ENCODE measurements at places on chromosomes 6 and 20.

GRCh38 chr20:15642109-15642508 is 931.1 kb downstream of the KIF16B start:
- no peak for DNase-seq

- no peak for DNase-seq
Measured at GRCh38 chr6:159529934-159530333, 163.1 kb downstream of the SOD2 start.

DNA sequence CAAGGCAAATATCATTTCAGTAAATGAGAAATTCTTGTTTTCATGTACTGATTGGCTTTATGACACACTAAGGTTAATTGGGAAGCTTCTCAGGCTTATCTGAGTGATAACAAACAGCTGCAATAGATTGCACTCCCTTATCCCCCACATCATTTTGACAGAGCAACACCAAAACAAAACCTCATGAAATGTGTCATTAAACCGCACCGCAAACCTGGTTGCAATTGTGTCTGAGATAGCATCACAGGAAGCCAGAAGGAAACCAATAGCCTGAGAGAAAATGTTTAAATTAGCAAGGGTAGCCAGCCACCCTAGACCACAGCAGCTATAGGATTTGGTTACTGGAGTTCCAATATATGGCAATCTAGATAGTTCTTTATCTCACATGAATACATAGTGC is 31.6 kb upstream of the LAMA4 start:
- no peak for DNase-seq

GRCh38 chr6:123091091-123091895 is 95.3 kb downstream of the CLVS2 start:
- no peak for DNase-seq

DNA sequence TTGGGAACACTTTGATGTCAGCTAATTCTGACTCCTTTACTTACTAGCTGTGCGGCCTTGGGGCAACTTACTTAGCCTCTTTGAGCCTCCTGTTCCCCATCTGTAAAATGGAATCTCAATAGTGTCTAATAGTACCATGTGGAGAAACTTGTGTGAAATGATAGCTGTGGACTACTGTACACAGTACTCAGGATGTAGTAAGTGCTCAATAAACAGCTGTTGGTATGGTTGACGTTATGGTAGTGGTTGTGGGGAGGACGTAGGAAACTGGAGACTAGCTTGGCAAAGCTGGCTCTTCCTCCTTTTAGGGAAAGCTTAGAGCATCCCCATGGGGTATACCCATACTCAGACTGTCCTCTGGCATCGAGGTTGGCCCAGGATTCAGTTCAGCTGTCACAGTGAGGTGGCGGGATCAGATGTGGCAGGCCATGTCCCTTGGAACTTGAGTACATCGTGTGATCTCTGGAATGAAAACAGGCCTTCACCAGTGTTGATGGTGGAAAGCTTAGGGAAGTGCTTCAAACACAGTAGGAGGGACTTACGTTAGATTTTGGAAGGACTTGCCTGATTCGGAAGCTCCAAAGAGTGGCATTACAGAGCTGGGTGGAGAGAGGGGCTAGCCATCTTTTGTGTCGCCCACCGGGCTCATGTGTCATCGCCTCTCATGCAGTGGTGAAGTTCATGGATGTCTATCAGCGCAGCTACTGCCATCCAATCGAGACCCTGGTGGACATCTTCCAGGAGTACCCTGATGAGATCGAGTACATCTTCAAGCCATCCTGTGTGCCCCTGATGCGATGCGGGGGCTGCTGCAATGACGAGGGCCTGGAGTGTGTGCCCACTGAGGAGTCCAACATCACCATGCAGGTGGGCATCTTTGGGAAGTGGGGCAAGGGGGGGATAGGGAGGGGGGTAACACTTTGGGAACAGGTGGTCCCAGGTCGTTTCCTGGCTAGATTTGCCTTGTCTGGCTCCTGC is 7.1 kb downstream of the VEGFA start:
- DNase-seq: no peak

- no peak for DNase-seq
Measured at GRCh38 chr6:6699741-6700367, 111.3 kb downstream of the LY86 start.

DNA sequence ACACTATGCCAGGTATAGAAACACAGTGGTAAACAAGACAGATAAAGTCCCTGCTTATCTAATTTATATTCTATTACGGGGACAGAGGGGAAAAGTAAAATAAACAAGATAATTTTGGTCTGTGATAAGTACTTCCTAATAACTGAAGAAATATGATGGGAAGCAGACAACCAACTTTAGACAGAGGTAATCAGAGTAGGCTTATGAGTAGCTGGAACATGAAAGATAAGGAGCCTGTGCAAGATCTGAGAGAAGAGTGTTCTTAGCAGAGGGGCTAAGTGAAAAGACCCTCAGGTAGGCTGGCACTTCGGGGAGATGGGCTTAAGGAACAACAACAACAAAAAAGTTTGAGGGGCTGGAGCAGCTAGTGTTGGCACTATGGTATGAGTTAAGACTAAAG is 4.1 kb downstream of the RNF8 start:
- DNase-seq: no peak

- no peak for DNase-seq
Measured at GRCh38 chr6:158753811-158754210, 65.4 kb downstream of the EZR start.

DNA sequence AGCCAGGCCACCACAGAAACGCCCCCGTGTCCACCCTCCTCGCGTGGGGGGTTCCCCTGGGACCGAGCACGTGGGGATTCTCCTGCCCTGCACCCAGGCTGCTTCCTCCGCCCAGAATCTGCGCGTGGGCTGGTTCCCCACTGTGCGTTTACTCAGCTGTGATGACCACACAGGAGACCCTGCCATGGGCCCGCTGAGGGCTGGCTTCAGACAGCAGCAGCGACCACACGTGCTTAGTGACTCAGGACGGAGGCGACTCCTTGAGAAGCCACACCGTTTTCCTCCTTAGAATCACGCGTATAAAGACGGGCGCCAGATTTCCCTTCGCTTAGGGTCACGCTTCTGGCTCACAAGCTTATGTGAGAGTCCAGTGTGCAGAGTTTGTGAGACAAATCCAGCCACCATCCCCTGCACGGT is 63.9 kb upstream of the PDE10A start:
- DNase-seq: no peak

GRCh38 chr20:59365611-59366285 is 65.3 kb downstream of the EDN3 start:
- DNase-seq: no peak

DNA sequence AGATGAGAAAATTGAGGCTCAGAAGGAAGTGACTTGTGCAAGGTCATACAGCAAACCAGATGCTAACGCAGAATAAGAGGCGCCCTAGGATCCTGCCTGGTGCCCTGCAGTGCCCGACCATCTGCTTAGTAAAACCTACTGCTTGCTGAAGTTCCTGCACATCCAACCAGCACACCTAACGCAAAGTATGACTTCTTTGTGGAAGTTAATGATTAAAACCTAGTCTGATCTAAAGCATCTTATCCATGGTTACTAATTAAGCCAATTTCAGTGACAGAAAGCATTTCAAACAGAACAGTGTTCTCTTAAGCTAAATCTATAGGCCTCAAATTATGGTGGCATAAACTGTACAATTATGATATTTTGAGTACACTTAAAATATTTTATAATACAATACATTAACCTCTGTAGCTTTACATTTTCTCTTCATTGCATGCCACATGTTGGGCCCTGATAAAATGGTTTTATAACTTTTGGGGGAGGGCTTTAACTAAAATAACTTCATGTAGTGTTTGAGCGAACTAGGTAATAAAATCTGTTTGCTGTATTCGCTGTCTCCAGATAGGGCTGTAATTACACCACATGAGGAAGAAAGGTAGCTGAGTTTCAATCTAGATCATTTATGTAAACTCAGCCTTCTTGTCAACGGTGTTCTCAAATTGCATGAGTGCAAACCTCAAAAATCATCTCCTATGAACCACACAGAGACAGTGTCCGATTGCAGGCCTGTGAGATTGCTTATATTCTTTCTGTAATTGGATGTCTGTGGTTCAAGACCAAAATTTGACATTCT is 37.5 kb upstream of the BEND3 start:
- DNase-seq: no peak

GRCh38 chr20:52958211-52958610 is 13.9 kb upstream of the TSHZ2 start:
- DNase-seq: no peak

GRCh38 chr20:61986762-61987321 is 78.8 kb downstream of the TAF4 start:
- no peak for DNase-seq

DNA sequence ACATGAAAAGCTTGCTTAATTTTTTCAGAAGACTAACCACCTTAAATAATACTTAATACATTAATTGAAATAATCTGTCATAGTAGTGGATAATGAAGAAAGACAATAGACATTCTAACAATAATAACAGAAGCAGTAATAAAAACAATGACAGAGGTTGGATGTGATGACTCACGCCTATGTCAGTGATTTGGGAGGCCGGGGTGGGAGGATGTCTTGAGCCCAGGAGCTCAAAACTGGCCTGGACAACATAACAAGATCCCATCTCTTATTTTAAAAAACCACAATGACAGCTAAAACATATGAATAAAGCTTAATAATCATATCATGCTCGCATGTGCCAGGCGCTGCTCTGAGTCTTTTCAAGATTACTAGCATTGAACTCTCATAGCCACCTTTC is 105.5 kb downstream of the IPCEF1 start:
- no peak for DNase-seq

DNA sequence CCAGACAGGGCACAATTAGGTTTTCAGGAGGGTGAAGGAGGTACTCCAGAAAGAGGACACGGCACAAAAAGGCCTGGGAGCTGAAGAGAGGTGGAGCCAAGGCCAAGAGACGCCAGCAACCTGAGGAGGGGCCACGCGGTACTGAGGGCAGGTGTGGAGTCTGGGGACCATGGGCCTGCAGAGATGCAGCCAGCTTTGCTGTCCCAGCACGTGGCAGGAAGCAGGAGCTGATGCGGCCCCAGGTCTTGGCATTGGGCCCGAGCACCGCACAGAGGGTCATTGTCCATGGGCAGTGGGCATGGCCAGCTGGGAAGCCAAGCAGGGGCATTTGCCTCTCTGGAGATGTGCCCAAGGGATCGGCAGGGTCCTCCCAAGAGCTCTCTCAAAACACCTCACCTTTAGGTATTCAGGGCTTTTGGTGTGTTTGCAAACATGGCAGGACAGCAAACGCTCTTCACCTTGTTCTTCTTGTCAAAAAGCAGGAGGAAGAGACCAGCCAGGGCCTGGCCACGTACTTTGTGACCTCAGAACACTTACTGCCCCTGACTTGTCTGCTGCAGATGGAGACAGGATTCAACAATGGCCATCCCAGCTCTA is 1.4 kb upstream of the BPIFB1 start:
- no peak for DNase-seq

DNA sequence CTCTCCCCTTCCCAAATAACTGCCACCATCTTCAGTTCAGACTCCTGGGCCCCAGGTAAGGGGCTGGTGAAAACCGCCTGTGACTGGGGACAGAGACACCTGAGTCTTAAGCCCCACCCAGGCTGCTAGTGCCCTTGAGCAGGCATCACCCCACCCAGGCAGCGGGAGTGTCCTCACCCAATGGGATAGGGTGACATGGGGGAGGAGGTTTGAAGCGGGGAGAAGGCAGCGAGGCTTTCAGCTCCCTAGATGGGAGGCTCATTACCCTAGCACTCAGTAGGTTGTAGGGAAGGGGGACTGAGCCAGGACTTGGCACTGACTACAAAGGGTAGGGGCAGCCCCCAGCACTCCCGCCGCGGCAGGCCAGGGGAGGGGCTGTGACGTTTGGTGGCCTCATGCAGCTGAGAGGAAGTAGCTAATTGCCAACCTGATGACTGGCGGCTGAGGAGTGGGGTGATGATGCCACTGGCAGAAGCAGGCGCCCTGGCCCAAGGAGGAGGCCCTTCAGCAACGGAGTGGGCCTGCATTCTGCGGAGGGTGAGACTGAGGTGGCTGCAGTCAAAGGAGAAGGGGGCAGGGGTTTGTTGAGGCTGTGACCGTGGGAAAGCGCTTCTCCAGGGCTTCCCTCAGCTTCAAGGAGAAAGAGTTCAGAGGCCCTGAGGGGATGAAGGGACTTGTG is 126.9 kb downstream of the MRPL14 start:
- no peak for DNase-seq

DNA sequence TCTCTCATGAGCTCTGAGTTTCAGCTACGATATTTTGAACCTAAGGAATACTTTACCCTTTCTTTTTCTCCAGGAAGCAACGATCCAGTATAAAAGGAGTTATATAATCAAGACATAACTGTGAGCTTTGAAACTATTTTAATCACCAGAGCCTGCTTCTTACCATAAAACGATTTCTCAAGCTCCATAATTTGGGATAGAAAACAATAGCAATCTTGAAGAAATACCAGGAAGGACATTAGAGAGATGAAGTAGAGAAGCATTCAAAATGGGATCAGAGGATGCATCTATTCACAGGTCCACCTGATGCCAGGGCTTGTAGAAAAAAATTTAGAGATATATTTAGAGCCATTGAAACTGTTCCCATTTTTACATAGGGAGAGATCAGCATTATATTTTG is 135.9 kb downstream of the FUT9 start:
- no peak for DNase-seq

- no peak for DNase-seq
Measured at GRCh38 chr6:51302431-51302830, 483.8 kb downstream of the TFAP2B start.

DNA sequence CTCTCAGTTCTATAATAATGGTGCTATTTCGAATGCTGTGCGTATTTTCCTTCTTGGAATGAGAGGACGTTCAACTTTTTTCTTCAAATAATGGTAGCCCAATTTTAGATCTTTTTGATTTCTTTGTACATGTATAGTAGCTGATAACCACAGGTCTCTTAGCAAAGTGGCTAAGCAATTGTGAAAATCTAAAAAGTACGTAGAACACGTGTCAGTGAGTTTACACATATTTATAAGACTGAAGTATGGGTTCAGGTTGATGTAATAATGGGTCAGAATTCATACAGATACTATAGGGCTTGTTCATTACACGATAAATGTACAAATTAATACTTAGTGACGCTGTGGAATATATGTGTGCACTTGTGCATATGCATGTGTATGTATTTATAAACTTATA is 1.3 kb downstream of the SMIM13 start:
- DNase-seq: no peak

DNA sequence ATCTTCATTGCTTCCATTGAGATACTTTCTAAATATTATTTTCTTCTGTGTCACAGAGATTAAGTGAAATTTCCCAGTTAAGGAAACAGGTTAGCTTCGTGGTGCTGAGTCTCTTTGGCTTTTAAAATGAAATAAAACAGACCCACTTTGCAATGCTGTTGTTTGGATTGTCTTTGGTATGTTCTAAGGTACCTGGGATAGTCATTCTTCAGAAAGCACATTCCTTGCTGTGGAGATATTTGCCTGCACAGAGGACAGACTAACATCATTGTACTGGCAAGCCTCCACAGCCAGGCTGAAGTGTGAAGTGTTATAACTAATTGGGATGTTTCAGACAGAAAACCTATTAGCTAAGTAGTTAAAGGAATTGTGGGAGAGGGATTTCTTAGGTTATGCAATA is 148.8 kb upstream of the EPHA7 start:
- DNase-seq: no peak

GRCh38 chr6:151164383-151164782 is 75.4 kb upstream of the AKAP12 start:
- DNase-seq: no peak

All from esophagus squamous epithelium (tissue), 5 donors.